ENCODE measurements at places on chromosomes 5 and 9. TPM values are rescaled to one million over a fixed set of nuclear protein-coding genes. Genes with fewer than 3 reads are reported as not detected.

DNA sequence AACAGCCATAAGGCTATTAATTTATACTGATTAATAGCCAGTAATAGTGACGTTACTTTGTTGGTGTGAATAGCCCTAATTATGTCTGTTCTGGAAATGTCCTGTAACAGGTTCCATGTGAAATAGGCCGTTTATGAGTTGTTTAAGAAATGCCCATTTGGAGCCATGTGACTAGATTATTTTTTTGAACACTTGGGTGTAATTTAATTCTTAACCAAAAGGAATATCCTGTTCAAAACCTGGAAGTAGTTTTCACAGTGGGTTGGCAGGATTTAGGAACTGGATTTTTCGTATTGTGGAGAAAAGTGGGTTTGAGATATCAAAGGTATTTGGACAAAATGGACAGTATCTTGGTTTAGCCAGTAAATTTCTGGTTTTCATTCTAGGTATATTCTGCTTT, 1.3 kb downstream of the TENT2 start:
- peak overlapping the region; percentile 87 for H3K4me3 ChIP-seq
- H3K4me1 ChIP-seq, result no peaks in the 10 kb centered on the region
- no peaks in the 10 kb centered on the region for H3K36me3 ChIP-seq
- no peak overlapping the region for H3K27ac ChIP-seq

The MEF2C gene
- 75.4 TPM for total RNA-seq

- H3K27ac ChIP-seq, result peak overlapping the region; percentile 41
- no peaks in the 10 kb centered on the region for H3K36me3 ChIP-seq
- H3K4me3 ChIP-seq, result no peak overlapping the region
- no peak for DNase-seq
- H3K27me3 ChIP-seq, result no peaks in the 10 kb centered on the region
- peaks cover 32% of the 10 kb centered on the region for H3K4me1 ChIP-seq
Measured at GRCh38 chr9:128918921-128919320, 1.9 kb upstream of the PHYHD1 start.

DNA sequence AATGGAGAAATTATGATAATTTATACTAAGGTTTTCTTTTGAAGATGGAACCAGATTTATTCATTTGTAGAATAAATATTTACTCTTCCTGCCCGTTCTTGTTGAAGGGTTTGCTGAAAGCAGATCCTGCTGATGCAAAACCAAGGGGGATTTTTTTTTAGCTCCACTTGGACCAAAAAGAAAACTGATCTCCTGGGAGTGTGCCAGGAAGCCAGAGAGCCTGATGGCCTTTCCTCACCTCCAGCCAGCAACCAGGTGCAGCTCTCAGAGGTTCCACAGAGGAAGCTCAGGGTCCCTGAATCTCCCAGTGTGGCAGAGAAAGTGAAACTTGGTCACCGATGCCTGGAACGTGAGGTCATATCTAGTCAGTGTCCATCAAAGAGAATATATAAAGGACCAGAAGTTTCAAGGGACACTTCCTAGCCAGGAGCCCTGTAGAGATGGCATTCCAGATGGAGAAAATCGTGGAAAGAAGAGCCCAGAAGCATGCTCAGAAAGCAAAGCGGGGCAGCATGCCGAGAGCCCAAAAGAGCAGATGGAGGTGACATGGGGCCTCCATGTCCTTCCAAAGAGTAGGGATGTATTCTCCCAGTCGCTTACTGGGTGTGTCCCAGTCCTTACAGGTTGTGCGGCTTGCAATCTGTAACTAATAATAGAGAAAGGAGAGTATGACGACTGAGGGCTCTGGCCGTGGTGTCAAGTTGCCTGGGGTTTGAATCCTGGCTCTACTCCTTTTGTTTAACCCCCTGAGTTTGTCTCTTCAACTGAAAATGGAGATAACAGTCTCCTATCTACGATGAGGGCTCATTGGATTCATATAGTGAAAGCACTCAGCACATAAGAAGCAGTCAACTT, 12.2 kb downstream of the AFAP1L1 start:
- no peak for DNase-seq
- no peaks in the 10 kb centered on the region for H3K27me3 ChIP-seq
- H3K4me3 ChIP-seq, result no peak overlapping the region
- H3K27ac ChIP-seq, result no peak overlapping the region
- H3K4me1 ChIP-seq, result peaks cover 2% of the 10 kb centered on the region
- H3K36me3 ChIP-seq, result no peaks in the 10 kb centered on the region

The FOXD4L6 gene
- not detected for total RNA-seq

GRCh38 chr5:102154291-102154690, 141.8 kb downstream of the SLCO4C1 start:
- H3K4me1 ChIP-seq, result no peaks in the 10 kb centered on the region
- no peak overlapping the region for H3K27ac ChIP-seq
- no peak overlapping the region for H3K4me3 ChIP-seq
- no peaks in the 10 kb centered on the region for H3K27me3 ChIP-seq
- H3K36me3 ChIP-seq, result no peaks in the 10 kb centered on the region

DNA sequence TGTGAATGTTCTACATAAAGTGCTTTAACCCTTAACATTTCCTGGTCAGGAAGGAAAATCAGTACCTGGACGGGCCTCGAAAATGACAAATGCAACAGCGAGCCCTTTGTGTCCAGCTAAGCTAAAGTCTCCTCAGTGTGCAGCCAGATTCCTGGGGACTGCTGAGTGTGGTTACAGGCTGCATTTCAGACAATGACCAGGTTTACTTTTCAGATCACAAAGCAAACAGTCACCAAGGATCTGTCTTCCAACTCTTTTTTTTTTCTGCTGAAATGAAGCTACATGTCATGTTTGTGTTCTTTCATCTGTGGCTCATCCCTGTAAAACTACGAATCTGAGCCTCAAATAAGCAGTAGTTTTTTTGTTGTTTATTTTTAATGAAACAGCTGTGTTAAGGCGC, 20.8 kb downstream of the SLC46A2 start:
- DNase-seq, result no peak
- no peaks in the 10 kb centered on the region for H3K27me3 ChIP-seq
- H3K4me1 ChIP-seq, result peaks cover 9% of the 10 kb centered on the region
- no peak overlapping the region for H3K4me3 ChIP-seq
- H3K36me3 ChIP-seq, result peaks cover 20% of the 10 kb centered on the region
